Aorta (tissue), 5 donors: ENCODE measurements at places on chromosomes 12 and 14.

GRCh38 chr12:46458500-46459102, 86.0 kb upstream of the SLC38A2 start:
- peaks cover 23% of the 10 kb centered on the region for H3K4me1 ChIP-seq
- no peak overlapping the region for H3K4me3 ChIP-seq
- H3K27ac ChIP-seq = no peak overlapping the region
- no peaks in the 10 kb centered on the region for H3K36me3 ChIP-seq
- no peaks in the 10 kb centered on the region for H3K27me3 ChIP-seq

DNA sequence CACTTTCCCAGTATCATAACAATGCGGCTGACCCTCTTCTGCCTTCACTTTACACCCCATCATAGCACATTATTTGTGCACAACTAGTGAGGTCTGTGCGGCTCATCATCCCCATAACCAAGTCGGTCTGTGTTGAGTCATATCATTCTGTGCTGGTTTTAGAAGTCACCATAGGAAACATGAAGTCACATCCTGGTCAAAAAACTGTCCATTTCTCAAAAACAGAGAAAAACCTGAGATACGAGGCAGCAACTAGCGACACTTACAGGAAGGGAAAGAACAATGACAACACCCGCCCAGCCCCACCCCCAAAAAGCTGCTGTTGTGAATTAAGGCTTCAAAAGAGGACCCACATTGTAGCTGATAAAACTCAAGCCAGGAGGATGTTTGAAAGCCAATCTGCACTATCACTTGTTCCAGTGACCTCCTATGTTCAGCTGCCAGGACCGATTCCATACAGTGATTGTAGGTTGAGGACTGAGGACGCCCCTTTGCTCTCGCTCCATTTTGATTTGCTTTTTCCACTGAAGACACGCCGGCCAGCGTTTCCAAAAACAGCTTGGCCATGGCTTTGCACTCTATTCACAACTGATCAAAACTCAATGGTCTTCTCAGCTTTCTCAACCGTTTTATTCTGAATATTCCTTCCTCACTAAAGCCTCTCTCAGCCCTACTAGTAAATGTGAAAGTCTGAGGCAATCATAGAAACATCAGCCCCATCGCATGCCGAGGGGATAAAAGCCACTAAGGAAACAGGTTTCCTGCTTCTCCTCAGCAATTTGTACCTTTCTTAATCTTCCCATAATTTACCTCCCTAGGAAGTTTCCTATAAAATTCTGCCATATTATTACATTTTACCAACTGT, 87.5 kb downstream of the DUSP16 start:
- no peaks in the 10 kb centered on the region for H3K4me1 ChIP-seq
- no peak overlapping the region for H3K27ac ChIP-seq
- no peaks in the 10 kb centered on the region for H3K27me3 ChIP-seq
- no peaks in the 10 kb centered on the region for H3K36me3 ChIP-seq
- no peak for DNase-seq

DNA sequence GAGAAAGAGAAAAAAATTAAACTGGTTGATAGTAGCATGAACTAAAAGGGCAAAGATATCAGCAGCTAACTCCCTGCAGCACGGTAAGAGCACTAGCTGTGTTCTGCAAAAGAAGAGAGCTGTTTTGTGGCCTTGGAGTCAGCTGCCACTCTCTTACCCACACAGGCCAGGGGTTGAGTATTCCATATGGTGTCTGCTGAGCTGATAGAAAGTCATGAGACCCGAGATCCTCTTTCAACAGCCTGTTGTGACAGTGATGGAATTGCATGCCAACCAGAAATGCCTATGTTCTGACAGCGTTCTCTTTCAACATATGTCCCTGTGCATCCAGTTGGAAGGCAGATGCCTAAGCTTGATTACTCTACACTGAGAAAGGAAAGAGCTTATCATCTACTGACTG, 39.9 kb downstream of the TMTC1 start:
- H3K4me1 ChIP-seq = no peaks in the 10 kb centered on the region
- no peaks in the 10 kb centered on the region for H3K27me3 ChIP-seq
- H3K36me3 ChIP-seq = no peaks in the 10 kb centered on the region
- no peak overlapping the region for H3K4me3 ChIP-seq

DNA sequence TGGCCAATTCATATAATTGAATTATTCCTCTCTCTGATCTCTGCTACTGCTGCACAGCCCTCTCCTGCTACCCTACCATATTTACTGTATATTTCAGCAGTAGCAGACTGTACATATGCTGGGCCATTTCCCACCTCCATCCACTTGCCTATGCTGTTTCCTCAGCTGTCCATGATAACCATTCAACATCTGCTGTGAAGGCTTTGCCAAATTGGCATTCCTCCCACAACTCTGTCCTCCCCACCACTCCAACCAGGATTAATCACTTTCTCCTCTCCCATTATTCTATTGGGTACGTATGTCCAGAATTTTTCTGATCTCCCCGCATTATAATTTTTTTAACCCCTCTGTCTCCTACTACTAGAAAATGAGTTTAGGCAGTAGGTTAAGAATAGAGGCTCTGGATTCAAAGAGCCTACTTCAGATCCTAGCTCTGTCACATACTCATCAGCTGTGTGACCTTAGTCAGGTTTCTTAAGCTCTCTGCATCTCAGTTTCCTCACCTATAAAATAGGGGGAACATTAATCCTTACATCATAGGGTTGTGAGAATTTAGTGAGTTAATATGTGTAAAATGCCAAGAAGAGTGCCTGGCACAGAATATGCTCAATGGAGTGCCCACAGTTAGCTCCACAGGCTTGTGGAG, 123.3 kb downstream of the KICS2 start:
- H3K4me1 ChIP-seq = no peaks in the 10 kb centered on the region
- H3K27ac ChIP-seq = no peak overlapping the region
- no peak overlapping the region for H3K4me3 ChIP-seq
- no peak for DNase-seq
- H3K27me3 ChIP-seq = no peaks in the 10 kb centered on the region

GRCh38 chr12:122999986-123000420, 19.5 kb downstream of the ARL6IP4 start:
- DNase-seq = no peak
- no peaks in the 10 kb centered on the region for H3K4me1 ChIP-seq
